Activated CD4-positive, alpha-beta memory T cell treated with anti-CD3 and anti-CD28 coated beads for 36 hours (primary cell): ENCODE measurements at places on chromosomes 5 and 9.

- DNase-seq, result no peak
Observed at GRCh38 chr9:109264877-109265587, 55.8 kb downstream of the EPB41L4B start.

- DNase-seq, result no peak
Observed at GRCh38 chr9:20579524-20580314, 42.6 kb downstream of the MLLT3 start.

GRCh38 chr5:138648841-138649240, 73.6 kb upstream of the HSPA9 start:
- no peak for DNase-seq

- no peak for DNase-seq
Observed at GRCh38 chr9:126833710-126834345, 26.6 kb upstream of the ZBTB34 start.

- DNase-seq, result no peak
Observed at GRCh38 chr5:101520417-101520816, 617.3 kb upstream of the ST8SIA4 start.

- no peak for DNase-seq
Observed at GRCh38 chr9:82410306-82410705, 421.7 kb downstream of the SPATA31D1 start.

GRCh38 chr9:72154468-72155285, 5.4 kb downstream of the GDA start:
- DNase-seq, result no peak

GRCh38 chr9:124855944-124856765, 2.9 kb downstream of the WDR38 start:
- DNase-seq, result peak; percentile 43

- DNase-seq, result no peak
Observed at GRCh38 chr5:137453483-137454080, 45.5 kb downstream of the SPOCK1 start.
